Stomach (tissue), 19 donors: ENCODE measurements at places on chromosomes 7 and 10. TPM values are rescaled to one million over a fixed set of nuclear protein-coding genes. Genes with fewer than 3 reads are reported as not detected.

The GRID1 gene
- 0.50 TPM for polyA plus RNA-seq

The CRTAC1 gene
- 0.06 TPM for polyA plus RNA-seq

The H2BK1 gene
- not detected for polyA plus RNA-seq

The ARPC1A gene
- polyA plus RNA-seq, result 257 TPM

DNA sequence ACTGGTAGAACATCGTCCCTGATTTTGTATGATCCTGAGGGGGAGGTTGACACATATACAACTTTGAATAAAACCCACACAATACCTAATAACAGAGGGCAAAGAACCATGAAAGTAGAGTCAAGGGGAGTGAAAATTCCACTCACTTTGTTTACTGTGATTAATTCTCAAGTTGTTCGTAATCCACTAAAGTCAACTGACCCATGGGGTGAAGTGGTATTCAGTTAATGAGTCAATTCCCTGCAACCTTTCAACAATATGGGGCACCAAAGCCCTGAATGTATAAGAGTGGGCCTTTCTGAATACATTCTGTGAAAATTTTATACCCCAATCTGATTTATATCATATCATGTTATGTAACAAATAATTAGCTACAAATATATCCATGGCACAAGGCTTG lies 39.0 kb upstream of the C10orf67 start:
- no peak for DNase-seq

DNA sequence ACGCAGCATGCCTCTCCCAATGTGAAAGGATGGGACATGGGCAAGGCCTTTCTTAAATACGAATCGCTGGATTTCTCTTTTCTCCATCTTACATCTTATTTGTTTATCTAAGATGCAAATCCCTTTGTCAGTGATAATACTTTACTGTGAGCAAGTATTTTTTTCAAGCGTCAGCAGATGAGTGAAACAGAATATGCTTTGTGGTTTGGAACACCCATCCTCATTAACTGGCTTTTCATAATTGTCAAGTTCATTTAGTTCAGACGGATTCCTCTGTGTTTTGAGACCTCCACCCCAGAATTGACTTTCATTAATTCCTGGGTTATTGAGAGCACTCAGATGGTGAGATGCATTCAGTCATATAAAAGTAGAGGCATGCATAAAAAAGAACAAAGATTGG lies 149.8 kb downstream of the NSUN6 start:
- DNase-seq, result no peak

DNA sequence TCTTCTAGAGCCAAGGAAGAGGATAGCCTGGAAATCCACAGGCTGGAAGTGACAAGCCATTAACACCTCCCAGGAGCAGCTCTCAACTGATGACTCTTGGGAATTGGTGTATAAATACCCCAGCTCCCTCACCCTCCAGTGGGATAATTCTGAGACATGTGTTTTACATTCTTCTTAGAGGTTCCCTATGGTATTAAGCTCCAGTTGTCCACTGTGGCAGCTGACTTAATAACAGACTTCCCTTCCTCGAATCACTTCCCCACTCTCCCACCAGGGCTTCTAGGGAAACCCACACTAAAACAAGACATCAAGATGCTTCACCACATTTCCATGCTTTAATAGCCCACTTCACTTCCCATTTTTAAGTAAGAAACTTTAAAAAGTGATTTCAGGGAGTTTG lies 47.2 kb downstream of the FAM107B start:
- DNase-seq, result no peak

GRCh38 chr7:82562716-82563404 lies 119.3 kb upstream of the CACNA2D1 start:
- no peak for DNase-seq

GRCh38 chr7:31783221-31783620 lies 96.2 kb downstream of the PPP1R17 start:
- no peak for DNase-seq

DNA sequence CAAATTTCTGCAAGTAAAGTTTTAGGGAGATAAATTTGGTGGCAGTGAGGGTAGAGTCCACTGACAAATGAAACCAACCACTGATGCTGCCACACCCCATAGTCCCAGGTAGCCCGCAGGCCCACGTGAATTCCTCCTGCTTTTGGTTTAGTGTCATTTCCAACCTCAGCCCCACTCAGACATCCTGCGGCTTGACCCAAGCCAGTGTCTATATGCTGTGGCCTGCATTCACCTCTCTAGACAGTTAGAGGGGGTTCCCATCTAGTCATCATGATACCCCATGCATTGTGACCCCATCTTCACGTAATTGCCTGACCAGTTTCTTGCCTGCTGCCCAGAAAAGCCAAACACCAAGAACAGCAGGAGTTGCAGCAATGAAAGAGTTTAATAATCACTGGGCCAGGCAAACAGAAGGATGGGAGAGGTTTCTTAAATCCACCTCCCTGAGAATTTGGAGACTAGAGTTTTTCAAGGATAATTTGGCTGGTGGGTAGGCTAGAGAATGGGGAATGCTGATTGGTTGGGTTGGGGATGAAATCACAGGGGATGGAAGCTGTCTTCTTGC lies 332.0 kb upstream of the GALNT17 start:
- no peak for DNase-seq
